ENCODE measurements at places on chromosomes 5 and 9.

- DNase-seq, result peak; percentile 54
Observed at GRCh38 chr5:42057254-42057690, 132.2 kb downstream of the FBXO4 start.

DNA sequence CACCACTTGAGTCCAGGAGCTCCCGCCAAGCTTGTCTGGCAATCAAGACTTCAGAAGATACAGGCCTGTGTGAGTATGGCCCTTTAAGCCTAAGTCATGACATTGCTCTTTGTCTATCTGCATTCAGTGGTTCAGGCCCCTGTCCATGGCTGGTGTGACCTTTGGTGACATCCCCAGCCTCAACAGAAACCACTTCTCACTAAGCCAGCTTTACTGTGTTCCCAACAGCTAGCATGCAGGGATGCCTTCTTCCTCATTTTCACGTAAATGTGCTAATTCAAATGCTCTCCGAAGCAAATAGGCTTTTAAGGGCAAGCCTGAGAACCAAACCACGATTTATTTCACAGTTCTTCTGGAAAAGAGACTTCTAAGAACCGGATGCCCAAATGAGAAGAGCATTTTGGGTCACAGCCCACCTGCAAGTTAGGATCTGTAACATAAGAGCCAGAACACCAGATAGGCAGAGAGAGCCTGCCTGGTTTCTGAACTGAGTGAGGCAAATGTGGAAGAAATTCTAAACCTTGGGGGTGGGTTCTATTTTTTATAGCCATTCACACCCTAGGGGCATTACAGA, 14.9 kb downstream of the CD180 start:
- DNase-seq, result no peak

GRCh38 chr9:135857843-135858242, 49.5 kb downstream of the CAMSAP1 start:
- DNase-seq, result no peak

- no peak for DNase-seq
Observed at GRCh38 chr9:121271368-121272341, 3.7 kb downstream of the GSN start.

- DNase-seq, result no peak
Observed at GRCh38 chr5:79612667-79613198, 492 bp downstream of the TENT2 start.

GRCh38 chr9:70801181-70801829, 320.1 kb downstream of the TRPM3 start:
- no peak for DNase-seq

DNA sequence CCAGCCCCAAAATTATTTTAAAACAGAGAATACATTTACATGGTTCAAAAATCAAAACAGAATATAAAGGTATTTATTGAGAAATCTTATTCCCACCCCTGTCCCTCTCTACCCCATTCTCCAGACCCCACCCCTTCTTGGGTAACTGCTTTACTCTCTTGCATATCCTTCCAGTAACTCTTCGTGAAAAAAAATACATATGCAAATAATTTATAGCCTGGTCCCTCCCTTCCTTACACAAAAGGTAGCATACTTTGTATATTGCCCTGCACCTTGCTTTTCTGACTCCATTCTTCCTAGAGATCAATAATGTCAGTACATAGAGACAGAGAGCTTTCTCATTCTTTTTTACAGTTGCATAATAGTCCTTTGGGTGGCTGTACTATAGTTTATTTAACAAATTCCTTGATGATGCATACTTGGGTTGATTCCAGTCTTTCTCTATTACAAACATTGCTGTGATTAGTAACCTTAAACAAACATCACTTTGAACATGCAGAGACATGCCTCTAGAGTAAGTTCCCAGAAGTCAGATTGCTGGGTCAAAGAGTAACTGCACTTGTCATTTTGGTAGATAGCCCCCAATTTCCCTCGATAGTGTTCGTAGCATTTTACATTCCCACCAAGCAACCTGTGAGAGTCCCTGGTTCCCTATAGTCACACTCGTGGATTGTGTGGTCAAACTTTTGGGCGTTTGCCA, 47.9 kb downstream of the STOM start:
- peak; percentile 8 for DNase-seq

- DNase-seq, result no peak
Observed at GRCh38 chr9:93684806-93685543, 108.6 kb downstream of the PHF2 start.

DNA sequence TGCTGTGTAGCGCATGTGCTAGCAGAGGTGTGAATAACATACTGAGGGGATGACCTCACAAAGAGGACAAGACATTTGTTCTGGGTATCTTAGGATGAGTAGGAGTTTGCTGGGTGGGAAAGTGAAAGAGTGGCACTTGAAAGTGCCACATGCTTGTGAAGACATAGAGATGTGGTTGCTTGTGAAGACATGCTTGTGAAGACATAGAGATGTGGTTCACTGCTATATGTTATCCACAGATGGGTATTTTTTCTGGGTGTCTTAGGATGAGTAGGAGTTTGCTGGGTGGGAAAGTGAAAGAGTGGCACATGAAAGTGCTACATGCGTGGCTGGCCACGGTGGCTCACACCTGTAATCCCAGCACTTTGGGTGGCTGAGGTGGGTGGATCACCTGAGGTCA, 63.6 kb downstream of the MAST4 start:
- DNase-seq, result no peak

DNA sequence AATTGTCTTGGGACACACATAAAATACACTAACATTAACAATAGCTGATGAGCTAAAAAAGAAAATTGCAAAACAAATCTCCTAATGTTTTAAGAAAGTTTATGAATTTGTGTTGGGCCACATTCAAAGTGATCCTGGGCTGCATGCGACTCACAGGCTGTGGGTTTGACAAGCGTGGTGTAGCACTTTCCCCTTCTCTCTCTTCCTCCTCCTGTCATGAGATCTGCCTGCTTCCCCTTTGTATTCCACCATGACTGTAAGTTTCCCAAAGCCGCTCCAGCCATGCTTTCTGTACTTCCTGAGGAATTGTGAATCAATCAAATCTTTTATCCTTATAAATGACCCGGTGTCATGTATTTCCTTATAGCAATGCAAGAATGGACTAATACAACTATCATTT, 178.0 kb downstream of the TLR4 start:
- no peak for DNase-seq

GRCh38 chr9:18207735-18208134, 266.2 kb upstream of the ADAMTSL1 start:
- DNase-seq, result no peak

- DNase-seq, result no peak
Observed at GRCh38 chr5:60436518-60436917, 263.4 kb downstream of the DEPDC1B start.

- DNase-seq, result no peak
Observed at GRCh38 chr5:1543398-1544293, 19.9 kb upstream of the LPCAT1 start.

DNA sequence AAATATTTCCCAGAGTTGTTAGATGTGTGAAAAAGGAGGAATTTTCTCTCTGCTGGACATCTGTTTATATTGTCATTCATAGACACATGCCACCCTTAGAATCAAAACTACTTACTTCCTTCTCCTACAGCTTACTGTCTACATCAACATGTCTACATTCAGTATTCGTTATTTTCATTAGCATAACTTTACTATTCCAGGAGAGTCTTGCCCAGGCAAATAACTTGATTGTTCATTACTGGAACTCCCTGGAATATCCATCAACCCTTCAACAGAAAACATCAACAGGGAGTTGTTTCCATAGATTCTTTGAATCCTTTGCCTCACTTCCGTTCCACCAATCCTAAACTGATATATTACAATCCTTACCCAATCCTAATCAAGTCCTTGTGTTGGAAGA, 457.5 kb upstream of the ZNF608 start:
- no peak for DNase-seq

DNA sequence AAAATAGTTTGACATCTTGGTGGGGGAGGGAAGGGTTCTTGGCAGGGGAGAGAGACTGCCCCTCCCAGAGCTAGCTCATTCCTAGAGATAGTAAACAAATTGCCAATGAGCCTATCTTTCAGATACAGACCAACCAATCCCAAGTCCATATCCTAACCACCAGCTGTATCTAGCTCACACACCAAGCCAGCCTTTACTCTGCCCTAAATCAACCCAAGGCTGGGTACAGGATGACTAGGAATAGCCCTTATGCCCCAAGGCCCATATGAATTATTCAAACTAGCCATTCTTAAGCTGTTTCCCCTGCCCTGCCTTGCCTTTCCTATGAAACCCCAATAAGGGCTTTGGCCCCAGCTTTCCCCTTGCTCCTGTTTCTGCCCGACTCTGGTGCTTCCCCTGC, 281.3 kb upstream of the PANK3 start:
- DNase-seq, result no peak

DNA sequence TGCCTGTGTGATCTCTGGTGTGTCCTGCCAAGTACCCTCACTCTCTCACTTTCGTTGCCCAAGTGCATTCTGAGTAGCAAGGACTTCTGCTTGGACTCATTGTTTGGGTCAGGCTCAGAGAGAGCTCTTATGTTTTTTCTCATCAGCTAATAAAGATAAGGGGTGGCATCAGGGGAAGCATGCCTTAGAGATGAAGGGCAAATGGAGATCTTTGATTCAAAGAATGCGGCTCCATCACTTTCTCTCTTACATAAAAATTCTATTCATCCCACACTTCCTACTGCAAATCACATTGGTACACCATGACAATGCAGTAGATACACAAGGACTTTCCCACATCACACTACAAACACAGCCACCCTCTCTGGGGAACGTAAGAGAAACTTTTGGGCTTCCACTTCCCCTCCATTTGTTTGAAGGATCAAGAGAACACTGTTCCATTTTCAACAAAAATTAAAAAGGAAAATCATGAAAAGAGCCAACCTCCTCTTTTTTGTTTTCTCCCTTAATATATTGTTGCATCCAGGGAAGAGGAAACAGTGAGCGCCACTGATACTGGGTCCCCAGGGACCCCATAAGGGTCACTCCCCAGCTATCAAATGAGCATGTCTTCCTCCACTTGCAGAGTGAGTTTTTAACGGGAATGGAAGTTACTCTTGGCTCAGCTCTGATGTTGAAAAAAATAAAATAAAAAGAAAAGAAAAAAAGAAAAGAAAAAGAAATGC, 73.0 kb downstream of the ZNF366 start:
- no peak for DNase-seq

DNA sequence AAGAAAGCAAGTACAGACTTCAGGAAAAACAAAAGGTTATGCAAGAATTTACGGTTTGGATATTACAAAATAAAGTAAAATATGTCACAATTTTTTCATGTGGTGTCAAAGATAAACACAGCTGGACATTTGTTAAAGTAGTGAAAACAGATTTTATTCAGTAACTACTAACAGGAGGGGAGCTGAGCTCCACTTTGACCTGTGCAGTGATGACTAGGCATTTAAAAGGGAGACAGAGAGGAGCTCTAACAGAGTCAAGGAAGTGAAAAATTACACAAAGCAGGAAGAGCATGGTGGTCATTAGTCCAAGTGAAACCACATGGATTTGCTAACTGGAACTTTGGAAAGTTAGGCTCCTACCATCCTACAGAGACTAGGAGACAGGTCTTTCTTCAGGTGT, 263.6 kb upstream of the PCSK5 start:
- no peak for DNase-seq

GRCh38 chr9:114351932-114352331, 22.3 kb downstream of the ORM2 start:
- DNase-seq, result no peak

GRCh38 chr5:179504191-179504590, 46.2 kb upstream of the RUFY1 start:
- DNase-seq, result no peak

DNA sequence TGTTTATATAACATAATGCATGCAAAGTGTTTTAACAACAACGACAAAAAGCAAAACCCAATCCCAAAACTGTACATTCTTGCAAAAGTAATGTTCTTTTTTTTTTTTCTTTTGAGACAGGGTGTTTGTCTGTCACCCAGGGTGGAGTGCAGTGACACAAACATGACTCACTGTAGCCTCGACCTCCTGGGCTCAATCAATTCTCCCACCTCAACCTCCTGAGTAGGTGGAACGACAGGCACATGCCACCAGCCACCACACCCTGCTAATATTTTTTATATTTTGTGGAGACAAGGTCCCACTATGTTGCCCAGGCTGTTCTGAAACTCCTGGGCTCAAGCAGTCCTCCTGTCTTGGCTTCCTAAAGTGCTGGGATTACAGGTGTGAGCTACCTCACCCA, 13.6 kb upstream of the HAVCR1 start:
- no peak for DNase-seq

GRCh38 chr5:57276353-57276752, 102.5 kb downstream of the GPBP1 start:
- DNase-seq, result no peak

DNA sequence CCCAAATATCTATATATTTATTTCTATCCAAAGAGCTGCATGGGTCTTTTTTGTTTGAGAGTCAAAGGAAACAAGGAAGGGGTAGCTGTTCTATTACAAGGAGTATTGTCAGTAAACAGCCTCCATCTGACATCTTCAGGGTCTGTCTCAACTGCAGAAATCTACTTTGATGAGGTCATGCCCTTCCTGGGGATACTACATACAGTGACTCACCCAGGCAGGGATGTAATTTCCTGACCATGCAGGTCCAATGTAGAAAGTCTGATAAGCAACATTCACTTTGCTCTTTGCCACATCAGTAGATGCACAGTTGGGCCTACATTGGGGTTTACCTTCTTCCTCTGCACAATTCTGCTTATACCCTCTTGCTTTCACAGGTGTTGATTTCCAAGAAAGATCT, 165.5 kb downstream of the TLR4 start:
- DNase-seq, result no peak

DNA sequence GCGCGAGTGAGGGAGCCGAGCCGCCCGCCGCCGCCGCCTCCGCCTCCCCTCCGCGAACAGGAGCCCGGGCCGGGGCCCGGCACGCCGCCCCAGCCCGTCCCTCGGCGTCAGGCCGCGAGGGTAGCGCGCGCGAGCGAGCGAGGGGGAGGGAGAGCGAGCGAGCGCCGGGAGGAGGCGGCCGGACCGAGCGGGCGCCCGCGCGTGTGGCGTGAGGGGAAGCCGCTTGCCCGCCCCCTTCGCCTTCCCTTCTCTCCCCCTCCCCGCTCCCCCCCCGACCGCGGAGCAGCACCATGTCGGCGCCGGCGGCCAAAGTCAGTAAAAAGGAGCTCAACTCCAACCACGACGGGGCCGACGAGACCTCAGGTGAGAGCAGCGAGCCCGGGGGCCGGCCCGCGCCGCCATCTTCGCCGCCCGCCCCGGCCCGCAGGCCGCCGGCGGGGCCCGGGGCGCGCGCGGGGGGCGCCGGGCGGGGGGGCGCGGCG, 312 bp downstream of the SET start:
- DNase-seq, result no peak

- no peak for DNase-seq
Observed at GRCh38 chr9:6880626-6881025, 122.9 kb downstream of the KDM4C start.

DNA sequence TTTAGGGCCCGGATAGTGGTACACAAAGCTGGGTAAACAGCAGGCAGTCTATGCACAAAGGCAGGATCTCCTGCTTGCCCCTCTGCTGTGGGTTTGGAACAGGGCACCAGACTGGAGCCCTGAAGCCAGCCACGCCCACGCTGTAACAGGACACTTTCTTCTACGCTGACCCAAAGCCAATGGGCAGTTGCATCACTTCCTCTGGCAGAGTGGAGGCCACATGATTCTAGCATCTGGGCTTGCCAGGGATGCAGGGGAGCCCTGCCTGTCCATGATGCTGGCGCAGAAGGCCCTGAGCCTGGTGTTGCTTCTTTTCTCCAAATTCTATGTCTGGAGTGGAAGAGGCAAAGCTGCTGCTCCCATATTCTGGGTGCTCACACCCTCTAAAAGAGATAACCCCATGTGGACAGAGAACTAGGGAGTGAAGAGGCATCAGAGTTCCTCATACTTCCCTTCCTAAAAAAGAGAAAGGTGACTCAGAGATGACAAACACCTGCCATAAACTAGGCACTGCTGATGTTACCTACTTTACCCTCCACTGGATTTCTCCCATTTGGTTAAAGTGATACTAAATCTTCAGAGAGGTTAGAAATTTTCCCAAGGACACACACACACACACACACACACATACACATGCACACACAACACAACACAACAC, 260.3 kb upstream of the KLF4 start:
- no peak for DNase-seq

Measured in activated CD4-positive, alpha-beta T cell treated with anti-CD3 and anti-CD28 coated beads, Interleukin-2, amount 50 U/mL, for 16 hours (primary cell).